Activated T-helper 17 cell treated with anti-CD3 and anti-CD28 coated beads, Interleukin-2, amount 50 U/mL, for 72 hours (primary cell): ENCODE measurements at places on chromosomes 4 and X. TPM values are rescaled to one million over a fixed set of nuclear protein-coding genes. Genes with fewer than 3 reads are reported as not detected.

Gene PTCHD1
- total RNA-seq, result 0.03 TPM

Gene SLC25A6
- 401 TPM for total RNA-seq

Gene ATP11C
- 9.4 TPM for total RNA-seq

Gene PARM1
- total RNA-seq, result 0.11 TPM

Gene RAB39B
- total RNA-seq, result 10.3 TPM

Gene SPANXB1
- not detected for total RNA-seq

Gene ADH1B
- not detected for total RNA-seq

Gene NALF2
- total RNA-seq, result 0.32 TPM

Gene PCDH18
- not detected for total RNA-seq

Gene ADH1A
- total RNA-seq, result not detected

Gene BCAP31
- 115 TPM for total RNA-seq

Gene PCYT1B
- total RNA-seq, result 0.19 TPM

Gene TAF7L
- total RNA-seq, result not detected

Gene ADAMTS3
- total RNA-seq, result not detected

Gene DCX
- not detected for total RNA-seq

Gene PRDM8
- 7.8 TPM for total RNA-seq

Gene AMTN
- not detected for total RNA-seq

Gene WDFY3
- 2.3 TPM for total RNA-seq

Gene BMP3
- total RNA-seq, result 0.05 TPM

Gene TBC1D9
- total RNA-seq, result not detected
